ENCODE measurements at places on chromosomes 5 and 9.

- DNase-seq, result no peak
Observed at GRCh38 chr5:172353271-172353812, 69.8 kb upstream of the UBTD2 start.

DNA sequence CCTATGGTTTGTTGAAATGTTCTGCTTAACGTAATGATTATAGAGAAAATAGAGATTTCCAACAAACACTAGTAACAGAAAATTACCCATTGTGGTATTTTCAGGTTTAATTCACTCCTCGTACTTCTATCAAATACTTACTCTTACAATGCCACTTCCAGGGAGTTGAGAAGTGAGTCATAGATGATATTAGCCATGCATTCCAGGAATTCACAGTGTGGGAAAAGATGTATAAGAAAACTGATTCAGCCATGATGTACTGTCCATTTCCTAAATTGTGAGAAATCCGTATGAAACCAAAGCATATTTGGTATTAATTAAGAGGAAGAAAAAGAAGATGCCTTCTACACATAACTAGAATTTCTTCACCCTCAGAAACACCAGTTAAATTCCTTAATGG is 1854.6 kb upstream of the WWC1 start:
- no peak for DNase-seq

- no peak for DNase-seq
Observed at GRCh38 chr5:35887321-35888100, 30.8 kb downstream of the IL7R start.

GRCh38 chr5:60036192-60036938 is 142.8 kb upstream of the PDE4D start:
- DNase-seq, result no peak

- no peak for DNase-seq
Observed at GRCh38 chr9:90658181-90658580, 15.6 kb upstream of the DIRAS2 start.

- DNase-seq, result peak; percentile 77
Observed at GRCh38 chr5:142674531-142675469, 11.1 kb downstream of the FGF1 start.

- DNase-seq, result no peak
Observed at GRCh38 chr9:119218293-119218692, 150.9 kb downstream of the BRINP1 start.

- DNase-seq, result no peak
Observed at GRCh38 chr5:87404359-87404758, 8.4 kb downstream of the CCNH start.

GRCh38 chr9:111925784-111926183 is 29.2 kb downstream of the UGCG start:
- DNase-seq, result no peak

GRCh38 chr5:176542135-176542595 is 5.0 kb upstream of the RNF44 start:
- DNase-seq, result no peak

DNA sequence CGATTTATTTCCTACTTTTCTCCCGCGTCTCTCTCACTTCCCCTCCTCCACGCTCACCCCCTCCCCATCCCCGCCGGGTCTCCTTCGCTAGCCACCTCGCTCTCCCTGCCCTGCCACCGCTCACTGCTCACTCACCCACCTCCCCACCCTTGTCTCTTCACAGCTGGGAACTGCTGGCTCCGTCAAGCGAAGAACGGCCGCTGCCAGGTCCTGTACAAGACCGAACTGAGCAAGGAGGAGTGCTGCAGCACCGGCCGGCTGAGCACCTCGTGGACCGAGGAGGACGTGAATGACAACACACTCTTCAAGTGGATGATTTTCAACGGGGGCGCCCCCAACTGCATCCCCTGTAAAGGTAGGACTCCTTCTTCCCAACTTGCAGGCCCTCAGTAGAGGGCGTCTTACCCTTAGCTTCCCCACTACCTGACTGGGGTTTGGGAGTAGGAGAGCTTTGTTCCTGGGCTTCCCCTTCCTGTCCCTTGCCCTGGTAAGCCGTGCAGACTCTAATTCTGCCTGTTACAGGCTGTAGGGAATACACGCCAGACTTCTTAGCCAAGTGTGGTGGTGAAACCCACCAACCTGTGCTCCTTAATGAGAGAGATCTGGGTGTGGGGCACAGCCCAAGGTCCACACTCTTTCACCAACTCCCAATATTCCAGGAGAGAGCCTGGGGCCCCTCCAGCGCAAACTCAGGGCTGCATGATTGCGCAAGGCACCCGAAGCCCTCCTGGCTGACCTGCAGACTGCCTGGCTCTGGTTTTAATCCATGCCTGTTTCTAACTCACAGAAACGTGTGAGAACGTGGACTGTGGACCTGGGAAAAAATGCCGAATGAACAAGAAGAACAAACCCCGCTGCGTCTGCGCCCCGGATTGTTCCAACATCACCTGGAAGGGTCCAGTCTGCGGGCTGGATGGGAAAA is 2.5 kb downstream of the FST start:
- no peak for DNase-seq

DNA sequence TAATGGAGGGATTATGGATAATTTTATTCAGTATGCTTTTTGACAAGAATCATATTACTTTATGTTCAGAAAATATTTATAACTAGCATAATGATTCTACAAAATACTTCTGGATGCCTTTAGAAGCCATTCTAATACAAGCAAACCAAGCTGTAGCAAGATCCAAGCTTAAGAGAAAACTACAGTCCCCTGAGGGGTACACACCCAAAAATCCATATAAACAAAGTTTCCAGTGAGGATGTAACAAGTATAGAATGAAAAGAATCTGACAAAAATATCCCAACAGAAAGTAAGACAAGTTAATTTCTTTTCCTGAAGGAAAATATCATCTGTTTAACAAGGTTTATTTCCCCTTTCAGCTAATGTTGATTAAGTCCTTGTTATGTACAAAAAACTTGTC is 53.9 kb downstream of the MLLT3 start:
- no peak for DNase-seq

DNA sequence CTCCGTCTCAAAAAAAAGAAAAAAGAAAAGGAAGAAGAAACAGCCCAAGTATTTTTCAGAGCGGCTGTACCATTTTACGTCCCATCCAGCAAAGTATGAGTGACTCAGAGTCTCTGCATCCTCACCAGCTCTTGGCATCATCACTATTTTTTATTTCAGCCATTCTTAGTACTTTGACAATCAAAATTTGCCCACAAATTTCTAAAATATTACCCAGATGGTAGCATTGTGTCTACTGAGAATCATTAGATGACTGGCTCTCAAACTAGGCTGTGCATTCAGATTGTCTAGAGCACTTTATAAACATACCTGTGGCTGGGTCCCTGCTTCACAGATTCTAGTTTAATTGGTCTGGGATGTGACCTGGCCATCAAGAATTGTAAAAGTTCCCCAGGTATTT is 21.6 kb upstream of the MELK start:
- DNase-seq, result no peak

DNA sequence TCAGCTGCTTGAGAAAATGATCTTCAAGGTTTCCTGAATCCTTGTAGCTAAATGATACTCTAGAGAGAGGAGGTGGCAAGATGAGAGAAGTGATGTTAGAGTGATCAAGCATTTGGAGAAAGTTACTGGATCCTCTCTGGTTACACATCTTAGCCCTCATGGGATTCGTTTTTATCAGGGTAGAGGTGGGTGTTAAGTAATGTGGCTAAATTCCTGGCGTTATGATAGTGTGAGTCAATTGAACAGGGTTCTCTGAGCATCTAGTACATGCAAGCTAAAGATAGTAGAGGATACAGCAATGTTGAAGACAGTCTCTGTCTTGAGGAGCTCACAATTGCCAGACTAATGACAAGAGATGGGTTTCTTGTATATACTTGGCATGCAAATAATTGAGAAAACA is 123.7 kb downstream of the PSD2 start:
- DNase-seq, result peak; percentile 18

DNA sequence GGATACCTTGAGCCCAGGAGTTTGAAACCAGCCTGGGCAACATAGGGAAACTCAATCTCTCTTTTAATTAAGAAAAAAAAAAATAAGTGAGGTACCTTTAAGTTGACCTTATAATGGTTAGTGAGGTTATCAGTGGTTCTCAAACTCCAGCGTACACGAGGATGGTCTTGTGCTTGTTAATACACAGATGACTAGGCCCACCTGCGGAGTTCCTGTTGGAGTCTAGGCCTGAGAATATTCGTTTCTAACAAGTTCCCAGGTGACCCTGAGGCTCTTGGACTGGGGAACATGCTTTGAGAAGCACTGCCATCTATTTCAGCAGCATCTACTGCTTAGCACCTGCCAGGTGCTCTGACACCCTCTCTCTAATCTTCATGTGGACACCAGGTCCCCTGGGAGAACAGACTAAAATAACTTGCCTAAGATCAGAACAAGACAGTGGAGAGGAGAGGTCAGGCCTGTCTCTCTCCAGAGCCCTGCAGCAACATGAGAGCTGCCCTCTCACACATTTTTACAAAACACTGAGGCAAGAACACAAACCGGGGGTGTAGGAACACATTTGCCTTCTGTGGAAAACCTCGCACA is 24.6 kb downstream of the TLE1 start:
- DNase-seq, result no peak

GRCh38 chr5:65332591-65332990 is 149.1 kb downstream of the ADAMTS6 start:
- no peak for DNase-seq

DNA sequence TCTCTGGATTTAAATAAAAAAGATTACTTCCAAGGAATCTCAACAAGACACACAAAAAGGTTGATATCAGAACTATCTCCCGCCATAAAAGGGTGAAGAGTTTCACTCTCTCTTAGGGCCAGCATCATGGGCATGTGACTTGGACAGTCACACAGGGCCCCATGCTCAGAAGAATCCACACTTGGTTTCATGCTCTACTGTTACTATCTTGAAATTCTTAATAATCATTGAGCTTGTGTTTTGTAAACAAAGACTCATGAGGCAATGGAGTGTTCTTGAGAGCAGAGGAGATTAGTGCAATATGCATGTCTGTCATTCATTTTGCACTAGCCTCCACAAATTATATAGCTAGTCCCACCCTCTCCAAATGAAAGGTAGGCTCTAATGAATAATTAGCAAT is 58.4 kb downstream of the HMHB1 start:
- no peak for DNase-seq

Measured in brain microvascular endothelial cell (primary cell).